ENCODE measurements at places on chromosomes 7 and 10.

DNA sequence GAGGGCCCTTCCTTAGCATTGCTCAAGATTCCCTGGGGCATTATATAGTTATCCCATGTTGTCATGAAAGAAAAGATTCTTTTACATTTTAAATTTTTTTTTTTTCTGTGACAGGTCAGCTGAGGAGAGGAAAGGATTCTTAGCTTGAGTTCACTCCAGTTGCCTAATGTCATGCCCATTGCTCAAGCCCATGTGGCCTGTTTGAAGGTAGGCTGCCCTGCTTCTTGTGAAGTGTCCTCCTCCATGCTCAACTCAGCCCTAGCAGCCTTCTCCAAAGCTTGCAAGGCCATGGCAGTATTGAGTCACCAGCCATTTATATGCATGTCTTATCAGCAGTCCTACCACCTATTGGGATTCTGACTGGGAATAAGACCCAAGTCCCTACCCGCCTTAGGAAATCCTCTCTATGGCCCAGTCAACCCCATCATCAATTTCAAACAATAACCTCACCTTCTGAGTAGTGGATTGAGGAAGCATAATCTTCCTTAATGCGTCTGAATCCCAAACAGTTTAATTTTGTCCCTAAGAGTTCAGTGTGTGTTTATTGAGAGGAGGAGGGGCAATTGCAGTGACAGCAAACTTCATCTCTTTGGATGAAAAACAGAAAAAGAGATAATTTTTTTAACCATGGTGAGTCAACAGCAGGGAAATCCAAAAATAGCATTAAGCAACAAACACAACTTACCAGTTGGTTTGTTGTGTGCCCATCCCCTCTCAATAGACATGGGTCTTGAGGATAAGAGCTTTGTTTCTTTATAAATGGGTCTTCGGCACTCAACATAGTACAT is 38.6 kb upstream of the WASL start:
- DNase-seq: peak; percentile 72

DNA sequence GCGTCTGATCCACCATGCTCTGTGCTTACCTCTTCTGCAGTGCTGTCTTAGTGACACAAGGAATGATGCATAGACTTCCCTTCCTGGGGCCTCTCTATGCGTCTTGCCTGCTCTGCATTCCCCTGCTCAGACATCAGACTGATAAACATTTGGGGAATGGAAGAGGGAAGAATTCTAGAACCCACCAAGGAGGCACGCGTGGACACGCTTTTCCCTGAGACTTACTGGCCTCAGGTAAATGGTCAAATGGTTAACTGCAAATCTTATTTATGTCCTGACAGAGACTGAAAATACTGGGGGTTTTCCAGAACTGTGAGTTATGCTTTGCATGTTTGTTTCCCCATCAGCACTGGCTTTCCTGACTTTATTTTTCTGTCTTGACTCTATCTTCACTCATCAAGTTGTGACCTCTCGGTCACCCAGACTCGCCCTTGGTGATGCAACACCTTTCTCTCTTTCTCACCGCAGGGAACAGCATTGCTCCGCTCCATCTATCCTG is 285.9 kb upstream of the FZD8 start:
- peak; percentile 67 for DNase-seq

DNA sequence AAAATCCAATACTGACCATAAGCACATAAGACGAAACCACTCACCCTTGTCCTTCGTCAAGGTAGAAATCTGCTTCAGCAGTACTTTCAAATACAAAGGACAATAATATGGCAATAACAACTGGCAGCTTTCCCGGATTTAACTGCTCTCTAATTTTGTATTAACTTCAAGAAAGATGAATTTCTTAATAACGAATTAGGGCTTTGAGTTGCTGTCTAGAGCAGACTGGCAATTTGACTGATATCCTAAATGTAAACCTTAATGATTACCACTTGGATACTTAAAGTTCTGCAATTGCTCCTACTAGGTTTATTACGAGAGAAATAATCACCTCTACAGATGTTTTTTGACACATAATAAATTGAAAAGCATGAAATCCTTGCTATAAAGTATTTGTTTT is 418.7 kb downstream of the MAGI2 start:
- no peak for DNase-seq

GRCh38 chr7:76314042-76314721 is 11.7 kb downstream of the HSPB1 start:
- peak; percentile 95 for DNase-seq

DNA sequence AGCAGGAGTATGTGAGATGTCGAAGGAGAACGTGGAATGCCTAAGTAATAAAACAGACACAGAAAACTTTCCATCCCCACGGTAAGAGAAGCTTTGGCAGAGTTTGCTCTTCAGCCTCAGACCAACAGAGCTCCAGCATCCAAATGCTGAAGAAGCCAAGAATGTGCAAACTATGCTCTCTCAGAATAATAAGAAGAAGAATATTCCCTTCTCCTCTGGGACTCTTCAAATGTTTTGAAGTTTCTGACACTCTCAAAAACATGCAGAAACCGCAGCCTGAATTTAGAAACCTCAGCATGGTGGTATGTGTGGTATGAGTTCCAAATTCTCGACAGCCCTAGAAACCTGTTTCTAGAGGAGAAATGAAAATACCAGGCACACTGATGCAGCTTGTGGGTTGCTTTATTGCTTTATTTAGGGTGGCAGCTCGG is 113.3 kb downstream of the KCNMA1 start:
- peak; percentile 72 for DNase-seq

DNA sequence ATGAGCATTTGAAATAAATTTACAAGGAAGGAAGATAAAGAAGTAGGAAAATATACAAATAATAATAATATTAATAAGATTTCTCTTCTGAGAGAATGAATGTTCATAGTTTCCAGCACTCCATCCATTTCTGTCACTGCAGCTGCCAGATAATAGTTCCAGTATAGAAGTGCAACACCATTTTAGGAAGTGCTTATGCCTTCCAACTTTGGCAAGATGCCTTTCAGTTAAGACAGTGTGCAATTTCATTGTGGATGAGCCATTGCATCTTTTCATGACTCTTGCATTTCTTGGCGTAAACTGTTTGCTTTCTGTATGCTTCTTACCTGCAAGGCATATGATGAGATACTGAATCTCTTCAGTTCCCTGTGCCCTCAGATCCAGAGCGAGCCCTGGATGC is 185.0 kb downstream of the PDE1C start:
- DNase-seq: no peak

GRCh38 chr7:42337225-42337905 is 100.4 kb upstream of the GLI3 start:
- peak; percentile 66 for DNase-seq

DNA sequence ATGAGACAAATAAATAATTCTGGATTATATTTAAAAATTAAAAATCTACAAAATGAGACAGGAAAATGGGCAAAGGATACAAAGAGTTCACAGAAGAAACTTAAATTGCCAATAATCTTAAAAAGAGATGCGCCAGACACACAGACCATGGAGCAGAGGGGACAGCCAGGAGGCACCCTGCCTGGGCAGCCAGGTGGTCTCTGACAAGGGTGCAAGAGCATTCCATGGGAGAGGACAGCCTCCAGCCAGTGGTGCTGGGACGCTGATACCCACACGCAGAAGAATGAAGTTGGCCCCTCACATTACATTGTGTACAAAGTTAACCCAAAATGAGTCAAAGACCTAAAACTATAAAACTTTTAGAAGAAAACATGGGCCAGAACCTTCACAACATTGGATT is 106.3 kb downstream of the NKX6-2 start:
- DNase-seq: no peak

DNA sequence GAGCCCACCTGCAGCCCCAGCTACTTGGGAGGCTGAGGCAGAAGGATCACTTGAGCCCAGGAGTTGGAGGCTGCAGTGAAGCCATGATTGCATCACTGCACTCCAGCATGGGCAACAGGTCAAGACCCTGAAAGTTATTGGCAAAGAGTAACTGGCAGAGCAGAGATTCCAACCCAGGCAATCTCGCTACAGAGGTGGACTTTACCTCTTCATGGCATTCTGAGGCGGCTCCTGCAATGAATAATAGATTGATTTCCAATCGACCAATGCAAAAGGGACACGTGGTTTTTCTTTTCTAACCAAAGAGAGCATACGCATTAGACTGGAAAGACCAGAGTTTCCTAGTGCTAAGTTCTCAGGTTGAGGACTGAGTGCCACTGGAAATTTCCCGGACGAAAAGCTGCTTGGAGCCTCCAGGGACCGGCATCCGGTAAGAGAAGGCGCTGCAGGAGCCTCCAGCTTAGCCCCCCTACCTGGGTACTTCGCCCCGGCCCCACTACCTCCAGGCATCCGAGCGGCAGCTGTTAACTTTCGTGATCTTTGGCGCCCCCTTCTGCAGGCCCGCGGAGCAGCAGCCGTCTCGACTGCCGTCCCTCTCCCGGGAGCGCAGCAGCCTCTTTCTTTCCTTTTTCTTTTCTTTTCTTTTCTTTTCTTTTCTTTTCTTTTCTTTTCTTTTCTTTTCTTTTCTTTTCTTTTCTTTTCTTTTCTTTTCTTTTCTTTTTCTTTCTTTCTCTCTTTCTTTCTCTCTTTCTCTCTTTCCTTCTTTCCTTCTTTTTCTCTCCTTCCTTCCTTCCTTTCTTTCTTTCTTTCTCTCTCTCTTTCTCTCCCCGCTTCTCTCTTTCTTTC is 4.1 kb downstream of the MBLAC1 start:
- DNase-seq: peak; percentile 88

DNA sequence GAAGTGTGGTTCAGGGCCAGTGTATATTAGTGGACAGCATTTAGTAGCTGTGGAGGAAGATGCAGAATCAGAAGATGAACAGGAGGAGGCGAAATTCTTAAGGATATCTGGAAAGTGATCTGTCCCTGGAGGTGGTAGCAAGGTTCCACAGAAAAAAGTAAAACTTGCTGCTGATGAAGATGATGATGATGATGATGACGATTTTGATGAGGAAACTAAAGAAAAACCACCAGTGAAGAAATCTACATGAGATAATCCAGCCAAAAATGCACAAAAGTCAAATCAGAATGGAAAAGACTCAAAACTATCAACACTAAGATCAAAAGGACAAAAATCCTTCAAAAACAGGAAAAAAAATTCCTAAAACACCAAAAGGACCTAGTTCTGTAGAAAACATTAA is 26.3 kb downstream of the TM9SF3 start:
- DNase-seq: no peak

GRCh38 chr7:85039196-85039923 is 147.5 kb downstream of the SEMA3D start:
- DNase-seq: no peak

DNA sequence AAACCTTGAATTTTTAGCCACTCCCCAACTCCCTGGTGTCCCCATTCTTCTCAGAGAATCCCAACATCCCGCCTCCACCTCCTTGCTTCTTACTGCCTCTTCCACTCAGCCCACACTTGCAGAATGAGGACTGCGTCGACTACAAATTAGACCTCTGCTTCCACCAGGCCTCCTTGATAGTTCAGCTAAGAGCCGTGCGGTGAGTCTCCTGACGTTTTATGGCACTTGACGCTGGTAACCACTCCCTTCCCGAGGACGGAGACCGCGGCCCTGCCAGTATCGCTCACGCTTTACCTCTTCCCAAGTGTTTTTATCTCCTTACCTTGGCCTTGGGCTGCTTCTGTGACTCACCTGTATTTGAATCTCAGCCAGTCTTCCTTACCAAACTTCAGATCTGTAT is 31.1 kb downstream of the RBM17 start:
- DNase-seq: no peak

GRCh38 chr7:4265066-4265465 is 417.0 kb upstream of the FOXK1 start:
- DNase-seq: no peak

DNA sequence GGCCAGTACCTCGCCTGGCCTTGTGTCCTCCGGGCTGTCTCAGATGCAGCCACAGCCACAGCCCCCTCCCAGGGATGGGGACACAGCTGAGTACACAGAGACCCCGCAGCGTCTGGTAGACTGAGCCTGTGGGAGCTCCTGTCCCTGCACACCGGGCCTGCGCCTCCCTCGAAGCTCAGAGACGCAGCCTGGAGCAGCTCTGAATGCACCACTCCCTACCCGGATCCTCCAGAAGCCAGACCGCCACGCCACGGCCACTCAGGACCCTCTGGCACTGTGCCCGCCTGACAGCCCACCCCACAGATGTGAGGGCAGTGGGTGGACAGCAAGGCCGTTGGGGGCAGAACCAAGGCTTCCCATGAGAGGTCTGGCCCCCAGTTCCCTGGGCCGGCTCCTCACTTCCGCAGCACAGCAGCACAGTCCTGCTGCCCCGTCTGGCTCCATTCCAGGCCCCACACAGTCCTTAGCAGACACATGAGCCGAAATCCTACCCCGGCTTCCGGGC is 40.8 kb downstream of the PAPOLB start:
- DNase-seq: no peak

- no peak for DNase-seq
Observed at GRCh38 chr10:45370202-45370955, 3.6 kb upstream of the ALOX5 start.

DNA sequence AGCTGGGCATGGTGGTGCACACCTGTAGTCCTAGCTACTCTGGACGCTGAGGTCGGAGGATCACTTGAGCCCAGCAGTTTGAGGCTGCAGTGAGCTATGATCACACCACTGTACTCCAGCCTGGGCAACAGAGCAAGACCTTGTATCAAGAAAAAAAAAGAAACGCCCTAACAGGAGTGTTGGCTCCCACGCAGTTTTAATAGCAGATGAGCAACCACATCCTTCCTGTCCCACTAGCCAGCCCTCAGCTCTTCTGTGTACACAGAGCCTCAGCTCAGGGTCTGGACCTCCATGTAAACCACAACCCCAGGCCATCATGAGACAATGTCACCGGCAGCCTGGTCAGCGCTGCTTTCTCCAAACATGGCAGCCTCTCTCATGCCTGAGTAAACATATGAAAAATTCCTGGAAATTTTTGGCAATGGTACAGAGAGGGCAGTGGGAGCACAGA is 108.2 kb downstream of the PIP4K2A start:
- DNase-seq: no peak

DNA sequence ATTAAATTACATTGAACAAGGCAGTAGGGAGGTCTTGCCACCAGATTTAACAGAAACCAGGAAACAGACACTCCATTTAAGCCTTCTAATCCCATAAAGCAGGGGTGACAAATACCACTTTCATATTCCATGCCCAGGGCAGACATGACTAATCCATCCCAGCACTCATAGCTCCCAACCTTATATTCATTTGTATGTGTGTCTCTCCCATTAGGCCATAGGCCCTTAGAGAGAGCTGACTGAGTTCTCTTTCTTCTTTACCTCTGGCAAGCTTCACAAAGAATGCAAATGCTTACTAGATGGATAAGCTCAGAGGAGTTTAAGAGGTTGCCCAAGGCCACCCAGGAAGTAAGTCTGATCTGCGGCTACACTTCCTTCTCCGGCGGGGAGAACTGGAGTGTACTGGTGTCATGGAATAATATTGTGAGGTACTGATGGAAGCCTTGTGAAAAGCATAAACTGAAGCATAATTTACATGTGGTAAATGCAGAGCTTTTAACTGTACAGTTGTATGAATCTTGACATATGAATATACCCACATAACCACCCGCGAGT is 239.7 kb upstream of the HABP2 start:
- no peak for DNase-seq

DNA sequence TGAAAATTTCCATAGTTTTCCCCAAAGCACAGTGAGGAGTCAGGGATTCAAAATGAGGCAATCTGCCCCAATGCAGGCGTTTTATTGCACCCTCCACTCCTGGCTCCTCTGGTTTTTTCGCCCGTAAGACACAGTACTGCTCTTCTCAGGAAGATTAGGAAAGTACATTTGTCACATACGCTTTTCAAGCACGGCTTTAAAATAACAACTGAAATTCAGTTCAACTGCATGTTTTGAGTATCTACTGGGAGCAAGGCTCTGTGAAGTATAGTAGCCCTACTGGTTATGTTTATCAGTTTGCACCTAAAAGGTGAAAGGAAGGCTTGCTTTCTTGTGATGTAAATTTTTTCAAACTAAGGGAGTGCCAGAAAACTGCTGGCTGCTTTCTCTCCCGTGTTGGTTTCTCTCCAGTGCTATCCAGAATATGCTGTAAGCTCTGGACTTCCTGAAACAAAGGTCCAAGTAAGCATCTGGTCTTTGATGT is 1.9 kb upstream of the SGMS1 start:
- DNase-seq: peak; percentile 27

All from mesendoderm (in vitro differentiated cells).